Inflammatory macrophage (primary cell): ENCODE measurements at places on chromosomes 12 and 14.
A peak's percentile ranks its signal among the peaks of the same experiment; 100 is the strongest.

- no peak for DNase-seq
Observed at GRCh38 chr12:127174881-127175280, 1092.1 kb upstream of the TMEM132C start.

- no peak for DNase-seq
Observed at GRCh38 chr14:63964113-63964512, 111.3 kb downstream of the SYNE2 start.

DNA sequence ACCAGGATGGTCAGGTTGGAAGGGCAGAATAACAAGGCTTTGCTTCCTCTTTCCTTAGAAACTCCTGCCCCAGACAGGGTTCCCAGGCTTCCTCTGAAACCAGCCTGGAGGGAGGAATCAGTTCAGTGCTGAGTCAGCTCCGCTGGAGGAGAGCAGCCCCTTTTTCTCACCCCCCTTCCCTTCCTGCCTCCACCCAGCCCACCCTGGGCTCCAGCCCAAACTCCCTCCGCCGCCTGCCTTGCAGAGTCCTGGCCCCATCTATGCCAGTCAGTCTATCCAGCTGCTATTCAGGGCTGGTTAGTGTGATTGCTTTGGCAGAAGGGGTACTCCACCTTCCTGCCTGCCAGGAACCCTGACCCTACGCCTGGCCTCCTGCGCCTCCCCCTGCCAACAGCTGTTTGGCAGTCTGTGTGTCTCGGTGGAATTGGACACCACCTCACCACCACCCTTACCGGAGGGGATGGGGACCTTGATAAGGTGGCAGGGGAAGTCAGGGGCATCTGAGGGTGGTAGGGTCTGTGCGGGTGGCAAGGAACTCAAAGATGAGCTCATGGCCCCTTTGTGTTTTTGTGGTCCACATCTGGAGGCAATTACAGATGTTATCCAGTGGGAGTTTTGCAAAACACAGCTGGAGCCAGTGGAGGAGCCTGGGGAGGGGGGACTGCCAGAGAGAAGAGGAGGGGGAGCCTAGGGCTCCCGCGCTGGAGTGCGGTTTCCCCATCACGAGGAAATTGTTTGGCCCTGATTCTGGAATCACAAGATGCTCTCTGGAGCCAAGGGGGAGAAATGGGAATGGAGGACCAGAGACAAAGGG is 12.2 kb downstream of the MMP14 start:
- DNase-seq: peak; percentile 25

- DNase-seq: no peak
Observed at GRCh38 chr14:92760524-92760805, 12.0 kb upstream of the LGMN start.

- DNase-seq: no peak
Observed at GRCh38 chr14:64779472-64779871, 75.2 kb downstream of the PLEKHG3 start.

DNA sequence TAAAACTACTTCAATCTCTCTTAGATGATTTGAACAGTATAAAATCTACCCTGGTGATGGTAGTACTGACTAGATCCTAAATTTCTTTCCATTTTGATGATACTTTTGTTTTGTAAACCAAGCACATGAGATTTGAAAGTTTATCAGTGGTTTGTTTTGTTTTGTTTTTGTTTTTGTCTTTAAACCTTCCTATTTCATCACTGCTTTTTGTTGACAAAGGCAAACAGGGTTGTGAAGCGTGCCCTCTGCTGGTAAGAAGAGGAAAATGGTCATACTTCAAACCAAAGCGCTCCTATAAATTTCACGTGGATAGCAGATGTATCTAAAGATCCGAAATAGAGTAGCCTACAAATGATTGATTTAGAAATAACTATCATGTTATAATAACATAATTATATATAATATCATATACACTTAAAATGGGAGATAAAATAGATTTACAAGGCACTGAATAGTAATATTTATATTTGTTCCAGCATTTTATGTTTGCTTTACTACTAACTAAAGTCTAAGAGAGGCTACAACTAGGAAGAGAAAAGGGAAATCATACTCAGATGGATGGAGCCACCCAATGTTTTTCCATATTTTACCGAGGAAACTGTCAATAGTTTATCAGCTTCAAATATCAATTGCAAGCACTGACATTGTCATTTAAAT is 254.0 kb upstream of the USP15 start:
- DNase-seq: peak; percentile 65

DNA sequence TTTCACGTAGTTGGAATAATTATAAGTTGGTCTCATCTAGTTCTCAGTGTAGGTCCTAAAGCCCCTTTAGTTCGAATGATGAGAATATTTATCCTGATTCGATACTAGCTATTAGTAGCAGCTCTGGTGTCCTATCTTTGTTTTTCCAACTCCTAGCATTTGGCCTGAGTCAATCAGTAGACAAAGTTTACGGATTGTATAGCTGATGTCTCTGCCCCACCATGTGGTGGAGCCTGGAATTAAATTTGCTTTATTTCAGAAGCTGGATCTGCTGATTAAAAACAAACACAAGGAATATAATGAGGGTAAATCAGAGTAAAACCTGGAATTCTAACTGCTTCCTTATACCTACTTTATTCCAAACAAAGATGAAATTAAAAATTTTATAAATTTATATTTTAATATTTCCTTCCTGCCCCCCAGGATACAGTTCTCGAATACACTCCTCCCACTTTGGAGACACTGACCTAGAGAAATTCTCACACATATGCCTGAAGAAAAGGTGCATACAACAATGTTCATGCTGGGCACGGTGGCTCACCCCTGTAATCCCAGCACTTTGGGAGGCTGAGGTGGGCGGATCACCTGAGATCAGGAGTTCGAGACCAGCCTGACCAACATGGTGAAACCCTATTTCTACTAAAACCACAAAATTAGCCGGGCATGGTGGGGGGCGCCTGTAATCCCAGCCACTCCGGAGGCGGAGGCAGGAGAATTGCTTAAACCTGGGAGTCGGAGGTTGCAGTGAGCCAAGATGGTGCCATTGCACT is 7.6 kb upstream of the BRMS1L start:
- peak; percentile 53 for DNase-seq

DNA sequence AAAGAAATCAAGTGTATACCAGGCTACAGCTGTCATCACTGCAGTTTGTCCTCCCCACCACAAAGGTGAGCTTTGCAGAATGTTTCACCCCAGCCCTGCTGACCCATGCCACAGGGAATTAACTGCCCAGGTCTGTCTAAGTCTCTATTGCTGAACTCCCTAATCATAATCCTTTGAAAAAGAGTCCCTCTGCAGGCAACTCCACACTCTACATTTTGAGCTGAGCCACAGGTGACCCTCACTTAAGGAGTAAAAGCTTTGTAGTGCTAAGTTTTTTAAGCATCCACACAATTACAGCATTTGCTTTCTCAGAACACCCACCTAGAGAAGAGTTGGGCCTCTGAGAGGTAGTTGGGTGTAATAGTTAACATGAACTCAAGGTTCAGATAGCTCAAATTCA is 90.0 kb downstream of the C12orf50 start:
- no peak for DNase-seq
